ENCODE measurements at places on chromosomes 3 and 15. TPM values are rescaled to one million over a fixed set of nuclear protein-coding genes. Genes with fewer than 3 reads are reported as not detected.

DNA sequence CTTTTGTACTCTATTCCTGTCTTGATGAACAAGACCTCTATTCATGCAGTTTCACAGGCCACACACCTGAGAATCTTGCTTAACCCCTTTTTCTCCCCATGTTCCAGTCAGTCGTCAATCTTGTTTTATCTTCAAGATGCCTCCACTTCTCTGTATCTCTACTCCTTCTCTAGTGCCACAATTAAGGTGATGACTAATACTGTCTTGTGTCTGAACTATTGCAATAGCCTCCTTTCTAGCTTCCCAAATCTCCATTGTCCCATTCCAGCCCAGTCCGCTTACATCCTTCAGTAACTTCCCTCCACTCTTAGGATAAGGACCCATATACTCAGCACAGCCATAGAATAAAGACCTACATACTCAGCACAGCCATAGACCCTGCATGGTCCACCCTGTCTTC is 24.7 kb downstream of the CHST14 start:
- no peak for DNase-seq

GRCh38 chr3:40741729-40742128 is 217.0 kb downstream of the ZNF621 start:
- no peak for DNase-seq

DNA sequence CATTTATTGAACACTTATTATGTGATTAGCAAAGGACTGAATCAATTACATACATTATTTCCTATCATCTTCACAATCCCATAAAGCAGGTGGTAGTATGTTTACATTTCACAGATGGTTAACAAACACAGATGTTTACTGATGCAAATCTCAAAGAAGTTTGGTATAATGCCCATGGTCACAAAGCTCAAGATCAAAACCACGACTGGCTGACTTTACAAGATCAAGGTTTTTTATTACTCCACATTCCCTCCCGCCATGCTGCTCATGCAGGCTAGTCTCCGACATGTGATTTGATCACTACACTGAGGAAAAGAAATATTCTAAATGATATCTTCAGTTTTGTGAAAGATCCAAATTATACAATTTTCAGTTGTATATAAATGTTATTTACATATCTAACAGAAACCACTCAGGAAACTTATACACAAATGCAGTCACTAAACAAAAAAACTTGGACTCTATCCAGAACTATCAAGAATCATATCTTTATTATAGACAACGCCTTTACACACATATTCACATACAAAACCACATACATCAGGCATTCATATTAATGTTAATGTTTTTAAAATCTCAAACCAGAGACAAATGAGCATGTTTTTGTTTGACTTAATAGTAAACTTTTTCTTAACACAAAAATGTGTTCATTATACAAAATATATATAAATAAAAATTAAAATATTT is 235.5 kb downstream of the SCAPER start:
- DNase-seq, result no peak

The UTS2B gene
- 0.47 TPM for total RNA-seq

The ASB7 gene
- total RNA-seq, result 4.6 TPM

The DUOX2 gene
- 0.05 TPM for total RNA-seq

The CPA3 gene
- 1.4 TPM for total RNA-seq

The KBTBD12 gene
- total RNA-seq, result 41.8 TPM

The PATL2 gene
- 3.7 TPM for total RNA-seq

- no peak for DNase-seq
Observed at GRCh38 chr3:197333901-197334639, 35.7 kb upstream of the DLG1 start.

The MESP2 gene
- total RNA-seq, result 0.27 TPM

All from left ventricle myocardium inferior (tissue), 1 donor.